ENCODE measurements at places on chromosomes 2 and 18. TPM values are rescaled to one million over a fixed set of nuclear protein-coding genes. Genes with fewer than 3 reads are reported as not detected.

Gene FOXD4L1
- 0.62 TPM for total RNA-seq

Gene G6PC2
- not detected for total RNA-seq

Gene FAM117B
- total RNA-seq: 13.1 TPM

Gene INO80D
- 26.0 TPM for total RNA-seq

Gene CNDP1
- not detected for total RNA-seq

Gene MRO
- 0.44 TPM for total RNA-seq

Gene PFN4
- 1.7 TPM for total RNA-seq

Gene ANKRD30BL
- total RNA-seq: not detected

Gene LRRTM1
- total RNA-seq: not detected

Gene C1QL2
- not detected for total RNA-seq

Gene HSPE1
- 65.3 TPM for total RNA-seq

Gene SPDYA
- total RNA-seq: 1.9 TPM

Gene TFPI
- total RNA-seq: 311 TPM

DNA sequence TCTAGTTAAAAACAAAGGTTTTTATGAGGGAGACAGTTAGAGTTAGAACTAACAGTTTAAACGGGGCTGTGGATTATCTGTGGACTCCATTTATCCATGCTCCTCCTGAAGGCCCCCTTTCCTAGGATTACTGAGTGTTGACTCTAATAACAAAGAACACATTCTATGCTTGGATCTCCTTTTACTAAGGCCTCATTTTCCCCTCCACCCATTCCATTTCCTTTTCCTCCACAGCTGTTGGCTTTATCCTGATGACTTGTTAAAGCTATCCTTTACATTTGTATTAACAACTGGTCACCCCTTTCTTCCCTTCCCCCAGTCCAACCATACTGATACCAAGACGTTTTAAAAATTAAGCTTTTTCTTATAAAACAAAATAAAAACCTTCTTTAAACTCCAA lies 220.6 kb downstream of the SRBD1 start:
- no peak for DNase-seq

GRCh38 chr18:67301592-67301991 lies 214.9 kb downstream of the DSEL start:
- no peak for DNase-seq

- DNase-seq: no peak
Observed at GRCh38 chr2:80476535-80477117, 172.1 kb upstream of the LRRTM1 start.

DNA sequence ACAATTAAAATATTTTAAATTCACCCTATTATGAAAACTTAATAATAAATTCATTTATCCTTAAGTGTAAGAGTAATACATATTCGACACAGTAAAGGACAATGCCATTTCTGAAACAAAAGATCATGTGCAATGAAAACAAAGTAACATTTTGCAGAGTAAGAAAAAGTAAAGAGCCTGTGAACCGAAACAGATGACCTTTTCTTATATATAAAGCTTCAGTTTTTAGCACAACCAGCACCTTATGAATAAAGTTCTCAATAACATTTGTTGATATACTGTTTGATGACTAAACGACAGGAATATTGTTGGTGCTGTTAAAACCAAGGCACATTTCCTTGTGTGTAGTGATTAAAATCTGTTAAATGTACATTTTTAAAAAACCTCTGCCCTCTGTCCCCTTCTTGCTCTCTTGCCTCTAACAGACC lies 1.5 kb downstream of the PELI1 start:
- no peak for DNase-seq

- DNase-seq: no peak
Observed at GRCh38 chr2:222410534-222410933, 13.8 kb upstream of the SGPP2 start.

DNA sequence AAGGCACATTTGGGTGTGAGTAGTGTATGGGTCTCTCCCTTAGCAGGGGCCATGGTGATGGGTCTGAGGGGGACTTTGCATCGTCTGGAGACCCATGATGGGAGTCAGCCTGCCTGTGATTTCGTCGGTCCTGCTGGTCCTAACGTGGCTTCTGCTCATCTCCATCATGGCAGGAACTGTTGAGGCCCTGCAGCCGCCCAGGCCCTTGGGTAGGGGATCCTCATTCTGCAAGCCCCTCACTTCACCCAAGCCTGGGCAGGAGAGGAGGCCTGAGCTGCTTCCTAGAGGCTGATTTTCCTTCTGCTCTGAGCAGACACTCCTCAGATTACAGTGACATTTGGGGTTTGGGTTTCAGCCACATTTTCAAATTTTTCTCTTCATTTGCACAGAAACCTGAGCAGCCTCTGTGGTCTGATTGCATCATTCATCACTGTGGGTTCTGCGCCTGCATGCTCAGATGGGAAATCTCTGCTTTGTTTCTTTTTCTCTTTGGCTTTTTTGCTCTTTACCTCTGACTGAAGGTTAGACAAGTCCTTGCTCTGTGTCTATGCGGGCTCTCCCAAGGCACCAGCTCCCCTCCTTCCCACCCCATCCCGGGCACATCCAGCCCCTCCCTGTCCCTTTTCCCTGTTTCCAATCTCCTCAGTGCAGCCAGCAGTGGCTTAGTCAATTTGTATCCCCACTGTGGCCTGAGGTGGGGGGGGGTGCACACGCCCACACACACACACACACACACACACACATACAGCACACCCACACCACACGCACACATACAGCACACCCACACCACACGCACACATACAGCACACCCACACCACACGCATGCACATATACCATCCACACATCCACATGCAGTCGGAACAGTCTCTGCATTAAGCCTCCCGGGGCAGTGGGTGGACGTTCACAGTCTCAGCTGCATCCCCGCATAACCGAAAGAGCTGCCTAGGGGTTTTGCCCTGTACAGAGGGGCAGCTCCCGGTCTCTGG lies 305.4 kb upstream of the HS6ST1 start:
- DNase-seq: peak; percentile 18

GRCh38 chr2:156279446-156280150 lies 52.9 kb downstream of the NR4A2 start:
- no peak for DNase-seq

DNA sequence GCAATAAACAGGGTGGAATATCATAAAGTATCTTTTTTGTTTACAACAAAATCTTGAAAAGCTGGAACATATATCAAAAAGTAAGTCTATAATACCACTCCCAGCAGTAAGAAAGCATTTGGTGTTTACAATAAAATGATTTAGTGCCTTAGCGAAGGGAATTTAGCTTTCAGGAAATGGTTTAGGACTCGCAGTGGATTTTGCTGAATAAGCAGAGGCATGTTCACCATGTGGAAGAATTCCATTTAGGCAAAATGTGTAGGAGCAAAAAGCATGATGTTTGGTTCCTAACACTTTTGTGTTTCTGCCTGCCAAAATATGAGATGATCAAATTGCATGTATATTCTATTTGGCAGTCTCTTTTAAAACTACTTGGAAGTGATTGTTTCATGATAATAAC lies 163.6 kb downstream of the AGPS start:
- no peak for DNase-seq

DNA sequence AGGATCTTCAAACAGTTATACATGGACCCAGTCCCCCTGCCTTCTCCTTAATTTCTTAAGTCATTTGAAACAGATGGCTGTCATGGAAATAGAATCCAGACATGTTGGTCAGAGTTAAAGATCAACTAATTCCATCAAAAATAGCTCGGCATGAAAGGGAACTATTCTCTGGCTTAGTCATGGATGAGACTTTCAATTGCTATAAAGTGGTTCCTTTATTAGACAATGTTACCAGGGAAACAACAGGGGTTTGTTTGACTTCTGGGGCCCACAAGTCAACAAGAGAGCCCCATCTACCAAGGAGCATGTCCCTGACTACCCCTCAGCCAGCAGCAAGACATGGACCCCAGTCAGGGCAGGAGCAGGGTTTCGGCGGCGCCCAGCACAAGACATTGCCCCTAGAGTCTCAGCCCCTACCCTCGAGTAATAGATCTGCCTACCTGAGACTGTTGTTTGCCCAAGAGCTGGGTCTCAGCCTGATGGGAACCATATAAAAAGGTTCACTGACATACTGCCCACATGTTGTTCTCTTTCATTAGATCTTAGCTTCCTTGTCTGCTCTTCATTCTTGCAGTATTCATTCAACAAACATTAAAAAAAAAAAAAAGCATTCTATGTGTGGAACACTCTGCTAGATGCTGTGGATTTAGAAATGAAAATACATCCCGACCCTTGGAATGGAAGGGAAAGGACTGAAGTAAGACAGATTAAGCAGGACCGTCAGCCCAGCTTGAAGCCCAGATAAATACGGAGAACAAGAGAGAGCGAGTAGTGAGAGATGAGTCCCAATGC lies 4.6 kb downstream of the TTR start:
- DNase-seq: no peak

- DNase-seq: no peak
Observed at GRCh38 chr18:60962625-60963024, 370.6 kb upstream of the CDH20 start.

GRCh38 chr2:23413641-23414040 lies 28.7 kb downstream of the KLHL29 start:
- no peak for DNase-seq

DNA sequence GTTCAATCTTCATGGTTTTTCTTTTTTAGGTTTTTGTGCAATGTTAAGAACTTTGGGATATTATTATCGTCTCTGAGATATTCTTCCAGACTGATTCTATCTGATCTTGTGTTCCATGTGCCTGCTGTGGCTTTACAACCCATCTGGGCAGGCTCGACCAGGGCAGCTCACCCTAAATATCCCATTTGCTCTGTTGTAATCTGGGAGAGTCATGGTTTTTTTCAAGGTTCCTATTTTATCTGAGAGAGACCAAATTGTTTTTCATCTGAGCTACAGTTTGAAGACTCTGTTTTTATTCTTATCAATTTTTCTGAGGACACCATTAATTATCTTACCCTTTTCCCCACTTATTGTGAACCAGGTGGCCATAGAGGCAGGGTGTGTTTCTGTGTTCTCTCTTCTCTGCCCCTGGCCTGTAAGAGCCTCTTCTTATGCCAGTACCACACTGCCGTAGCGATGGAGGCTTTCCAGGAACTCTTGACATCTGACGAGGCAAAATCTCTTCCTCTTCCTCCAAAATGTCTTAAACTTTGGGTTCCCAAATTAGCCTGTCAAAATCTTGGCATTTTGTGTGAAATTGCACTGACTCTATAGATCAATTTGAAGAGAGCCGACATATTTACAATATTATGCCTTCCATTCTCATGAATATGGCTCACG lies 3.1 kb downstream of the SP140L start:
- DNase-seq: no peak

DNA sequence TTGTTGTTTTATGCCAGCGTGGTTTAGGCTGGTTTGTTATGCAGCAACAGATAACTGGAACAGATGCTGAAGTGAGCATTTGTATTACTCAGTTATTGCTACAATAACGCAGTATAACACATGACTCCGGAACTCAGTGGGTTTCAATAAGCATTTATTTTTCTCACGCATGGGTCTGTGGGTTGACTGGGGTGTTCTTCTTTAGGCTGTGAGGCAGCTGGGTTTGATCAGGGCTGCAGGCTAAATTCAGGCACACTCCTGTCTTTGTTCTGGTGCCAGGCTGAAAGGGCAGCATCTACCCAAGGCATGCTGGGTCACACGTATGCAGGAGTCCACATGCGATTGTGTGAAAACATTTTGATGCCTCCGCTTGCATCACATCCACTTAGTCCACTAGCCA lies 3.8 kb upstream of the SLC1A4 start:
- no peak for DNase-seq

GRCh38 chr2:96506016-96506906 lies 1.1 kb upstream of the NEURL3 start:
- no peak for DNase-seq

DNA sequence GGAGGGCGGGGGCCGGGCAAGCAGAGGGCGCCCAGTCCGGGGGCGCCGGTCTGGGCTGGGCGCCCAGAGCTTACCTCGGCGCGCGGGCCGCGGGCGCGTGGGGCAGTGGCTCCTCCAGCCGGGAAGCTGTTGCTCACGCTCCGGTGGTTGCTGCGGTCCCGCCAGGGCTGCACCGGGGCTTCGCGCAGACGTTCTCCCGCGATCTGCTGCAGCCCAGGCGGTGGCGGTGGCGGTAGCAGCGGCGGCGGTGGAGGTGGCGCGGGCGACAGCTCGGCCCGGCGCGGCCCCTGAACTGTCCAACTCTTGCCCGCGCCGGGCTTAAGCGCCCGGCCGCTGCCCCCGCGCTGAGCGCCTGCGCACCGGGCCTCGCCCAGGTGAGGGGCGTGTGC lies 391 bp downstream of the ZNF385B start:
- DNase-seq: peak; percentile 46

GRCh38 chr18:41969881-41970280 lies 14.8 kb downstream of the PIK3C3 start:
- no peak for DNase-seq

DNA sequence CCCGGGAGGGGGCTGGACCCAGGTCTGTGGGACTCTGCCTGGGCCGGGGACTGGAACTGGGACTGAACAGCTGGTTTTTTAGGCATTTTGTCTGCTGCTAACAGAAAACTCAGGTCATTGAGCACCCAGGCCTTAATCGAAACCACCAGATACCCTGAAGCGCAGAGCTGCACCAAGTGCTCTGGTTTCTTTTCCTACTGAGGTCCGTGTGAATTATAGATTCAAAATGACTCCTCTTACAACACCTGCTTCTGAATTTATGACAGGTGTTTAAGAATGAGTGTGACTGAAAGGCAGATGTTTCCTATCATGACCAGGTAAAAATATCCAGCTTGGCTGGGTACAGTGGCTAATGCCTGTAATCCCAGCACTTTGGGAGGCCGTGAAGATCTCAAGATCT lies 47.8 kb downstream of the TRAPPC12 start:
- DNase-seq: no peak

GRCh38 chr18:33538418-33539042 lies 39.5 kb upstream of the ASXL3 start:
- no peak for DNase-seq

DNA sequence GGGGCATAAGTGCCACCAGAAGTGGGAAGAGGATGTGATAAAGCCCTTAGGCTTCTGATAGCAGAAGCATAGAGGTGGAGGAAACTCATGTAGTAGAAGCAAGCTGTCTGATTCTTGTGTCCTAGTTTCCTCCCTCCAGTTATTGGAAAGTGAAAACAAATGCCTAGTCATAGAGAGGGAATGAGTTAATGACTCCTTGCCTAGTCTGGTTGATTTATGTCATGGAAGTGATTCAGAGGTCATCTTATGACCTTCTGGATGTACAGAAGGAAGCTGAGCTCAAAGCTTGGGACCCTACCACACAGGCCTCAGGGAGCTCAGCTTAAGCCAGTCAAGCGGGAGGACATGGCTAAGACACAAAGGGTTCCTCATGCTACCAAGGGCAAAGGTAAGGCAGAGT lies 232.2 kb downstream of the THSD7B start:
- no peak for DNase-seq

GRCh38 chr2:3299130-3299529 lies 78.5 kb downstream of the EIPR1 start:
- peak; percentile 20 for DNase-seq

GRCh38 chr2:39996653-39997080 lies 217.6 kb upstream of the THUMPD2 start:
- DNase-seq: no peak

- no peak for DNase-seq
Observed at GRCh38 chr2:129747500-129748125, 231.9 kb upstream of the RAB6C start.

DNA sequence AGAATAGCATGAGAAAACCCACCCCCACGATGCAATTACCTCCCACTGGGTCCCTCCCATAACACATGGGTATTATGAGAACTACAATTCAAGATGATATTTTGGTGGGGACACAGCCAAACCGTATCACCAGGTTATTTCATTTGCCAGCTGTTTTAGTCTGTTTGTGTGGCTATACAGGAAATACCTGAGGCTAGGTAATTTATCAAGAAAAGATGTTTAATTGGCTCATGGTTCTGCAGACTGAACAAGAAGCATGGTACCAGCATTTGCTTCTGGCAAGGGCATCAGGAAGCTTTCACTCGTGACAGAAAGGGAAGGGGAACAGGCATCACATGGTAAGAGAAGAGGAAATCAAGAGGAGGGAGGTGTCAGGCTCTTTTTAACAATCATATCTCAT lies 329.2 kb downstream of the GULP1 start:
- no peak for DNase-seq

Measured in lower lobe of right lung (tissue), 2 donors.